ENCODE measurements at places on chromosomes 4 and X.

- no peak for DNase-seq
These were observed 96.6 kb upstream of the SRD5A3 start for GRCh38 chr4:55249476-55249875.

GRCh38 chr4:11427121-11427996 lies 1.3 kb downstream of the HS3ST1 start:
- DNase-seq, result no peak

GRCh38 chrX:12947545-12948235 lies 27.2 kb upstream of the TMSB4X start:
- no peak for DNase-seq

- DNase-seq, result no peak
These were observed 51.1 kb downstream of the C4orf51 start for GRCh38 chr4:145731028-145731427.

GRCh38 chr4:10958226-10958856 lies 273.8 kb upstream of the CLNK start:
- DNase-seq, result no peak

DNA sequence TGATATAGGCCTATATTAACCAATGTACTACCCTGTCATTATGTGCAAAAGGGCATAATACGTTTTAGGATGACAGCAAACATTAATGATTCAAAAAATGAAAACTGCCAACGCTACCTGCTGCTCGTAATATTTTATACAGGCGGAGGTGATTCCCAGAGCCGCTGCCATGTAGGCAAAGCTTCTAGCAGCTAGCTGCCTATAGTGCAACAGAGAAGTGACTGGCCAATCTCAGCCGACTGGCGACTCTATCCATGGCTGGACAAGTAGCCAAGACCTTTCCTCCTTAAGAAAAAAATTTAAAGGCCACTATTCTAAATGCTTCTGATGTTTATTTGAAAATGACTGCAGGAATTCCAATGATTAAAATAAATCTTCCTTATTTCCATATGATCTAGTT lies 1.9 kb downstream of the PPARGC1A start:
- no peak for DNase-seq

GRCh38 chr4:184255361-184255760 lies 37.7 kb upstream of the ENPP6 start:
- no peak for DNase-seq

DNA sequence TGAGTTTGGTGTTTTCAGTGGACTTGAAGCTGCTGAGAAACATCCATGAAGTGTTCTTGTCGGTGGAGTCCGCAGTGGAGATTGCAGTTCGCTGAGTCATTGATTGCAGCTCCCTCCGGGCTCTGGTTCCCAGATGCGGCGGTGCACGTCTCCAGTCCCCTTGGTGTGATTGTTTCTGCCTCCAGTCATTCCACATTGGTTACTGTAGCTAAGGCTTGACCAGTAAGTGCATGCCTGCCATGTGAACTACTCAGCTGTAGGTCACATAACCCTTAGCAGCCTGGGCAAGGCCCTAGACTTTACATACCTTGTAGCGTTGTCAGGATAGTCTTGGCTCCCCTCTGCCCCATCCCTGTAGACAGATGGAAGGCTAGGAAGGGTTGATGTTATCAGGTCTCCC lies 53.8 kb upstream of the CLCN4 start:
- no peak for DNase-seq

DNA sequence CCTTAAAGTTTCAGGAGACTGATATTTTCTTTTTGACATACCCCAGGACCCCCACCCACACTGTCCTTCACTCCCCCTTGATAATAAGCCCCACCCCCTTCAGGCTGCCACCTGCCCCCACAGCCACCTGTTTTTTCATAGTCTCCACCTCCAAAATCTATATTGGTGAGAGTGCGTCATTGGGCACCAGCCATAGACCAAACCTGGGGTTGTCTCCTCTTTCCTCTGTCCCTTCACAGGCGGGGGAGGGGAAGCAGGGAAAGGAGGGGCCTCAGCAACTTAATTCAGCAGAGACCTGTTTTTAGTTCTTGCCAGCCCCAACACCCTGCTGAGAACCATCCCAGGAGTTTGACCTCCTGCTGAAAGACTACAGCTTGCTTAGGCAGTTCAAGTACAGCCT lies 1.1 kb downstream of the ARHGAP36 start:
- no peak for DNase-seq

DNA sequence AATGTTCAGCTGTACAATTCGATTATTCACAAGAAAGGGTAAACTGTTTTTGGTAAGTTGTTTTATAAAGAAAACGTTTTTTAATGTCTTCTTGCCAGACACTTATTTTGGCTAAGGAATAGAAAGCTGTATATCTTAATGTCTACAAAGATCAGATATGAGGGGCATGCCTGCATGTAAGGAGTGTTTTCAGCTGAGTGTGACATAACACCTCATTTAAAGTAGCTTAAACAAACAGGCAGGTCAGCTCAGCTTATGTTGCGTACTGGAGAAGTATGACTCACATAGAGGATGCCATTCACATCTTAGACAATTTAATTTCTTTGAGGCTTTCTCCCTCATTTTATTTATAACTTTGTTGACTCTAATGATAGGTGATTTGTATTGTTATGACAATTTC lies 30.4 kb downstream of the LAMTOR3 start:
- no peak for DNase-seq

DNA sequence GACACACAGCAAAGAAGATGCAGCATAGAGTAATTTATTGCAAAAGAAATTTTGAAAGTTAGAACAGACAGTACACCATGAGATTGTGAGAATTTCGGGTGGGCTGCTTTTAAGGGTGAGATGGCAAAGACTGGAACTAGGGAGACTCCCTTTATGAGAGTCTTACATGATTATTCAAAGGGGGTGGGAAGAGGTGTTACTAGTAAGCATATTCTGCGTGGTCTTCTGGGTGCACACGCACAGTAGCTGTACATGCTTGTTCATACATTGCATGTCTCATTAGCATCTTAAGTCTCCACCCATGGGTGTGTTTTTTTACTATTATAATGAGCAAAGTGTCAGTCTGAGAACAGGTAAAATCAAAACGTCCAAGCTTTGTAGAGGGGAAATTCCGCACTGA lies 49.4 kb upstream of the USP38 start:
- no peak for DNase-seq

DNA sequence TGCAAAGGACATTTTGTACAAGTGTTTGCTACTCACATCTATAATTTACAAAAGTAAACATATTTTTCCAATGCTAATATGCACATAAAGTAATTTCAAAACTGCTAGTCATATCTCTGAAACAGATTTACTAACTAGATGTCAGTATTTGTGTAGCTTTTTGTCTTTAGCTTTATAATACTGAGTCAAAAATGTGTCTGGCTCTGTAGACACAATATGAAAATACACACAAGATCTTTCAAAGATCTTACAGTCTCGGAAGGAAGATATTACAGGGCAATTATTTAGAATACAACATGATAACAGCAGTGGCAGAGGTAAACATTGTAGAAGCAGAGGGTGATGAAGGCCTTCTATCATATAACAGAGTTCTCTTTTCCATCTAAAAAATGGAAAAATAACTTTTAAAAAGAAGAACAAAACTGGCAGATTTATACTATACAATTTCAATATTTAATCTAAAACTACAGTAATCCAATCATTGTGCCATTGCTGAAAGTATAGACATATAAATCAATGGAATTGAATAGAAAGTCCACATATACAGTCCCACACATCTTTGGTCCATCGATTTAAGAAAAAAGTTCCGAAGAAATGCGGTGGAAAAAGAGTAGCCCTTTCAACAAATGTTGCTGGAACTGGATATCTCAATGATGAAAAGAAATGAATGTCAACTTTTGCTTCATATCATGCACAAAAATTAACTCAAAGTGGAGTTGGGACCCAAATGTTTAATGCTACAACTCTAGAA lies 29.4 kb downstream of the ARAP2 start:
- no peak for DNase-seq

- no peak for DNase-seq
These were observed 33.3 kb upstream of the TLL1 start for GRCh38 chr4:165839615-165840333.

DNA sequence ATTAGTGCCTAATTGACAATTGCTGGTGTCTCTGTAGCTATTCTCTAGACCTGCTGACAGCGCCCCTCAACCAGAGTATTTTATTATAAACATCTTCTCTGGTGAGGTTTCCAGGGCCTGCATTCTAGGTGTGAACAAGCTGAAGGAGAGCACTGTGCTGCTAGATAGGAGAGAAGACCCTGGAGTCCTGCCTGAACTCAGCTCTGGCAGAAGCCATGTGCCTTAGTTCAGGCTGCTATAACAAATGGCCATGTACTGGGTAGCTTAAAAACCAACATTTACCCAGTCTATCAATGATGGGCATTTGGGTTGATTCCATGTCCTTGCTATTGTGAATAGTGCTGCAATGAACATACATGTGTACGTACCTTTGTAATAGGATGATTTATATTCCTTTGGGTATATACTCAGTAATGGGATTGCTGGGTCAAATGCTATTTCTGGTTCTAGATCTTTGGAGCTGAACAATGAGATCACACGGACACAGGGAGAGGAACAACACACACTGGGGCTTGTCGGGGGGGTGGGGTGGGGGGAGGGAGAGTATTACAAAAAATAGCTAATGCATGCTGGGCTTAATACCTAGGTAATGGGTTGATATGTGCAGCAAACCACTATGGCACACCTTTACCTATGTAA lies 185.5 kb upstream of the CPEB2 start:
- no peak for DNase-seq

- DNase-seq, result no peak
These were observed 358.7 kb upstream of the NR3C2 start for GRCh38 chr4:148800940-148801339.

GRCh38 chr4:41204400-41204978 lies 9.9 kb downstream of the APBB2 start:
- DNase-seq, result no peak

GRCh38 chr4:15714646-15715435 lies 12.0 kb downstream of the BST1 start:
- DNase-seq, result no peak

GRCh38 chrX:3262901-3263300 lies 83.6 kb downstream of the MXRA5 start:
- DNase-seq, result no peak

GRCh38 chr4:128427832-128428366 lies 140.3 kb upstream of the PGRMC2 start:
- no peak for DNase-seq

GRCh38 chrX:40174854-40175510 lies 77.2 kb upstream of the BCOR start:
- no peak for DNase-seq

DNA sequence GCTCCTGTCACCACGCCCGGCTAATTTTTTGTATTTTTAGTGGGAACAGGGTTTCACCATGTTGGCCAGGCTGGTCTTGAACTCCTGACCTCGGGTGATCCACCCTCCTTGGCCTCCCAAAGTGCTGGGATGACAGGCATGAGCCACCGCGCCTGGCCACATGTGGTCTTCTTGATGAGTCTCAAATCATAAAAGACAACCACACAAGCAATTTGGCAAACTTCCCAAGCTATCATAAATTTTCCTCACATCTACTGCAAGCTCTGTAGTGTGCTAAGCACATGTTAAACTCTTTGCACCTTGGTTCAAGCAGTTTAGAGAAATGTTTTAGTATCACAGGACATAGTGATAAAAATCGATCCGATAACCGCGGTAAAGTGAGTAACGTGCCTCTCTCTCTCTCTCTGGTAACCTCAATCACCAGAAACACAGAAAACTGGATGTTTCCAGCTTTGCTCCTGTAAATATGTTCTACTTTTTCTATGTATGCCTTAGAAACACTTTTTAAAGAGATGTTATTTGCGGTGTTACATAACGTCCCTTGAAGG lies 256.8 kb downstream of the DHRSX start:
- DNase-seq, result no peak

DNA sequence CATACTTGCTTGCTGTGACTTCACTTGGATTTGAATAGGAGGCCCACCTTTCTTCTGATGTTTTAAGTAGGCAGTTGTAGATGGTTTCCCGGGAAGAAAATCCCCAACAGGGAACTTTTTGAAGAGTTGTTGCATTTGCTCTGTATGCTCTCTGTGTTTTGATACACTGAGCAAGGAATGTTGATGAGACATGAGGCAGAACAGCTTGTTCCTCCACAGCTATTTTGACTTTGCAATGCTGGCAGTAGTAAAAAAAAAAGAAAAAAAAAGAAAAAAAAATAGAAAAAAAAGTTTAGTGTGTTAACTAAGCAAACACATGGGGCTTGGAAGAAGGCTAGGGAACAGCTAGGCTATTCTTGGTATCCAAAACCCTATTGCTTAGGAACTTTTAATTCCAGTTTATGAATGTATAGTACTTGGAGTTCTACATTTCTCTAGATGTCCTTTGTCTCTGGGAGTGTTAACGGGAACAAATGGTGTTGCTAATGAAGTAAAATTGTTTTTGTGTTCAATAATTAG lies 23.4 kb upstream of the PAQR3 start:
- no peak for DNase-seq

DNA sequence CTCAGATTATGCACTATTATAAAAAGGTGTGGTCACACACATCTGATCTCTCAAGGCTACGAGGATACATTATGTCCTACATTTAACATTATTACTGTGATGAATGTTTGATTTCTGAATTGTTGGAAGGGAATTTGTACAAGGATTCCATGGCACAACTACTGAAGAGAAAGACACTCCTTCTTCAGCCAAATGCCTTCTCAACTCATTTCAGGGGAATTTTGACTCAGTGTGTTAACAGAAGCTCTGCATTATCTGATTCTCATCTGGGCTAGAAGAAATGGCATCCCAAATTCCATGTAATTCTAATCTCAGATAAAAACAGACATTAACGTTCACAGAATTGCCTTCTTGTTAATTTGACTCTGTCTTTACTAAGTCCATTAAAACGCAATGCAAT lies 477.7 kb downstream of the PDGFC start:
- DNase-seq, result no peak

- DNase-seq, result no peak
These were observed 100.2 kb downstream of the LNX1 start for GRCh38 chr4:53490965-53491622.

GRCh38 chr4:2930135-2930757 lies 33.0 kb downstream of the NOP14 start:
- DNase-seq, result no peak

- no peak for DNase-seq
These were observed 35.3 kb downstream of the SMS start for GRCh38 chrX:21975812-21976211.

DNA sequence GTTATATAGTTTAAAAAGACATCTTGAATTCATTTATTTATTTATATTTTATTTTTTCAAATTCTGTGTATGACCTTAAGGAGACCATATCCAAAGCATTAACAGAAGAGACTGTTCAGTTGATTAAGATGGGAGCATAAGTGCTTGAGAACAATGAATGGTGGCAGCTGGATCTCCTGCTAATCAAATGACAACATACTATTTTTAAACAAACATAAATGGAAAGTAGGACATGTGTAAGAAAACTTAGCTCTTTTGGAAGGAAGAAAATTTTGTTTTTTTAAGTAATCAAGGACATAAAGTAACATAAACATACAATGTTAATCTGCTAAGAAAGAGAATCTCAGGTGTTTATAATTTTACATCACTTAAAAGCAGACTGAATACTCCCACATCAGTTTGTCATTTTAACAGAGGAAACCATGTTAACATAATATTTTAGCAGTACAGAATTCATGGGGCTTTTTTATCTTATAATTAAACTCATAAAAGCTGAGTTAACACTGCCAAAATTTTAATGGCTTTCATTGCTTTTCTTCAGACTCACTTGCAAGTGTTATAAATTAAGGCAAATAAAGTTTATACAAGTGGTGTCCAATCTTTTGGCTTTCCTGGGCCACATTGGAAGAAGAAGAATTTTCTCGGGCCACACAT lies 95.1 kb downstream of the MAD2L1 start:
- DNase-seq, result no peak

- DNase-seq, result no peak
These were observed 6.6 kb downstream of the ETDC start for GRCh38 chrX:135315864-135316263.

GRCh38 chrX:115949900-115950822 lies 220.4 kb upstream of the AGTR2 start:
- no peak for DNase-seq
